ENCODE measurements at places on chromosomes 1 and 21. TPM values are rescaled to one million over a fixed set of nuclear protein-coding genes. Genes with fewer than 3 reads are reported as not detected.
A peak's percentile ranks its signal among the peaks of the same experiment; 100 is the strongest.

The PLEKHN1 gene
- total RNA-seq, result 1.9 TPM

The INAVA gene
- not detected for total RNA-seq

GRCh38 chr1:245209658-245210435 is 55.1 kb downstream of the KIF26B start:
- no peak for DNase-seq

GRCh38 chr1:150194381-150195031 is 41.4 kb downstream of the ANP32E start:
- peak; percentile 21 for DNase-seq

- DNase-seq, result no peak
Measured at GRCh38 chr1:199087144-199087543, 448.3 kb downstream of the PTPRC start.

Measured in fibroblast of villous mesenchyme (primary cell).